ENCODE measurements at places on chromosomes 12 and 14.
A peak's percentile ranks its signal among the peaks of the same experiment; 100 is the strongest.

DNA sequence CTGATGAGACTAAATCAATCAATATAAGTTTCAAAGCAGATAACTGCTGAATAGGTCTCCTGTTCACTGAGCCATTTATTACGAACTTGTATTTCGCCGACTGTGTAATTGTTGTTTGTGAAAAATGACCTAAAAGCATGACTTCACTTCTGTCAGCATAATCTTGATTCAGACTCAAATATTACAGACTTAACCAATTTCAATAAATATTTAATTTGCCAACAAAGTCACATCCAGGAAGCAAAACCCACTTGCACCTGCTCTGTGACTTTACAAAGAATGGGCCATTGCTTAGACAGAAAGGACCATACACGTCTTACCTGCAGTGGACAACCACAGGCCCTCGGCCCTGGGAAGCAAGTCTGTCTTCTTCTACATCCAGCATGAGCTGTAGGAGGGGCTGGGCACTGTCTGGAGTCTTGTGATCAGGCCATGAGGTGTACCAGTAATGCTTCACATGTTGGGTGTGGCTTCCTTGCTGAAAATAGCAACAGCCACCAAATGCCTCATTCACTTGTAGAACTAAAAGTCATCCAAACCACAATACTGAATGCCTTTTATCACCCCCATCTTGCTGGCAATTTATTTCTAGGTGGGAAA, 23.5 kb upstream of the PTPRB start:
- DNase-seq: peak; percentile 77

GRCh38 chr14:99212646-99213045, 59.4 kb downstream of the BCL11B start:
- DNase-seq: no peak

DNA sequence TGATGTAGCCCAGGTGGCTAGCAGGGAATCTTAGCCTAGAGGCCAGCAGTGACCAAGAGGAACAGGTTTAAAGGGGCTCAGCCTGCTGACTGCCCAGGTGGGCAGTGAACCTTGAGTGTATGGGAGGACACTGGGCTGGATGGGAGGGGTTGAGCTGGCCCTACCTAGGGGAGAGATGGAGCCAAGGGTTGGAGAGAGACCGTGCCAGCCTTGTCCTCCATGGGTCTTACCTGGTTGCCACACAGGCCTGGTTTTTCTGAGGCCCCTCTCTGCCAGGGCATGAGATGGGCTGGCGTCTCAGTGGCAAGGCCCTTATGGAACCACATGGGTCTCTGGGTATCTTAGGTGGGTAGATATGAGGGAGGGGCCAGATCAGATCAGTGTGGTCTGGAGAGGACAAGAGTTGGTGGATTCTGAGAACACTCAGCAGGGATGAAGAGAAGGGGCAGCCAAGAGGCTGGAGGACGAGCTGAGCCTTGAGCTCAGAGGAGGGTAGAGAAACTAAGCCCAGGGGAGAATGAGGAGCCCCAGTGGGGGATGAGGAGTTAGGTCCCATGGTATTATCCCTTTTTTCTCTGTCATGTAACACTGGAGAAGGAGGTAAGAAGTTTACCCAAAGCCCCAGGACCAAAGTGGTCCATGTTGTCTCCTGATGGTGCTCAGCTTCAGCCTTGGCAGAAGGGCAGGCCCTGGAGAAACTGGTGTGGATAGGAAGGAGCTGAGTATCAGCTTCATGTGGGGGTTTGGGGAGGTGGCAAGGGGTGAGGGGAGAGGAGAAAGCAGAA, 3.7 kb downstream of the GZMB start:
- no peak for DNase-seq

GRCh38 chr12:121523741-121524140, 57.1 kb downstream of the KDM2B start:
- DNase-seq: no peak

DNA sequence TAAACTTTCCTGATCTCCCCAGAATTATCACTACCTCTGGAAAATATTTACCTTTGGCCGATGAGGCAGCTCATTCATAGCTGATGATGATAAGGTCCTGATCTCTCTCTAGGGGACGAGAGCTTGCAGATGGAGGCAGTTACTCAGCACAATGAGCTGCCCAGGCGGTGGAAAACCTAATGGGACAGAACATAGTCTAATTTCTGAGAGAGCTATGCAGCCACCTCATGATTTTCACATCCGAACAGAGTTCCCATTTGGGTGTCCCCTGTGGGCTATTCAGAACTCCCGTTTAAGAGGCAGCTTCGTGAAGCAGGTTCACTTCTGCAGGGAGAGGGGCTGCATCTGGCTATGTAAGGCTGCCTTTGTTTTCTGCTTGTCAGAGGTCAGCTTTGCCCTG, 724.6 kb upstream of the TMEM132C start:
- no peak for DNase-seq

DNA sequence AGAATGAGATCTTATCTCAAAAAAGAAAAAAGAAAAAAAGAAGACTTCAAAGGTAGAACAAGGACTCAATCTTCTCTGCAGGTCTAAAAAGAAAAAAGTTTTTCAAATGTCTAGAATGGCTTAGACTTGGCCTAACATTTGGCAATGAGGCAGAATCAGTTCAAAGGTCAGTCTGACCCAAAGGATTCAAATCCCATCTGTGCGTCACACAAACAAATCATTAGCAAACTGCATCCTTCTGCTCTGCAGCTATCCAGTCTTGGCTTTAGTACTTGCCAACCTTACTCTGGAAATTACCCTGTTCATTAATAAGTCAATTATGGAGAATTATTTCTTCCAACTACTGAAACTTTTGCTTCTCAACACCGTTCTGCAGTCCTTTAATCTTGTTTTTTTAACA, 3.1 kb downstream of the YAF2 start:
- DNase-seq: no peak

DNA sequence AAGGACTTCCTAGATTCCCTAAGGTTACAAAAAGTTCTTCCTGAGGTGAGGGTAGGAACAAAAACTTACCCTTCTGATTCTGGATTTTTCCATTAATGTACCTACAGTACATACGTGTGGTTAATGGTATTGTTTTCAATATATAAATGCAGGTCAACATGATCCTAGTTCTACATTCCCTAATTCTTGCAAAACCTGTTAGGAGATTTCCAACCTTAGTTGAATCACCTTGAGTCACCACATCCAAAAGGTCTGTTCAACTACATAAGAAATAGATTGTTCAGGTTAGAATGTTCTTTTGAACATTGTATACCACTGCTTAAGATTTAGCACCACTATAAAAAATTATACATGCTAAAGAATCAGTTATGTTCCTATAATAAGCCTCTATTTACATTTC, 118.9 kb downstream of the GARIN6 start:
- DNase-seq: no peak

DNA sequence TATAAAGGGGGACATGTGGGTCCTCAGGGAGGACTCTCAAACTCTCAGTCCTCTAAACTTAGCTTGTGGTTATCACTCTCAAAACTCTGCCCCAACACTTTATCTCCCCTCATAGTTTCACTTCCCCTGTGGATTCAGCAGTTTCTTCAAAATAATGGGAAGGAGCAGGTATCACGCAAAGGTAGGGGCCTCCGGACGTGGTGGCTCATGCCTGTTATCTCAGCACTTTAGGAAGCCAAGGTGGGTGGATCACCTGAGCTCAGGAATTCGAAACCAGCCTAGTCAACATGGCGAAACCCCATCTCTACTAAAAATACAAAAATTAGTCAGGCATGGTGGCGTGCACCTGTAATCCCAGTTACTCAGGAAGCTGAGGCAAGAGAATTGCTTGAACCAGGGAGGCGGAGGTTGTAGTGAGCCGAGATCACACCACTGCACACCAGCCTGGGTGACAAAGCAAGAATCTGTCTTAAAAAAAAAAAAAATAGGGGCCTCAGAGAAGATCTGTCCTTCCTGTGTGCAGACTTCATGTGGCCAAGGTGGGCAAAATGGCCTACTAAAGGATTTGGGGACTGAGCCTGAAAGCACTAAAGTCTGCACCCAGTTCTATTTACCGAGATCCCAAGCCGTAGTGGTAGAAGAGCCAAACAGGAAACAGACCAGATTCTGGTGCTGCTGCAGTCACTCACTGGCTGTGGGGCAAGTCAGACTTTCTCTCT, 6.4 kb downstream of the ITGB7 start:
- peak; percentile 98 for DNase-seq

DNA sequence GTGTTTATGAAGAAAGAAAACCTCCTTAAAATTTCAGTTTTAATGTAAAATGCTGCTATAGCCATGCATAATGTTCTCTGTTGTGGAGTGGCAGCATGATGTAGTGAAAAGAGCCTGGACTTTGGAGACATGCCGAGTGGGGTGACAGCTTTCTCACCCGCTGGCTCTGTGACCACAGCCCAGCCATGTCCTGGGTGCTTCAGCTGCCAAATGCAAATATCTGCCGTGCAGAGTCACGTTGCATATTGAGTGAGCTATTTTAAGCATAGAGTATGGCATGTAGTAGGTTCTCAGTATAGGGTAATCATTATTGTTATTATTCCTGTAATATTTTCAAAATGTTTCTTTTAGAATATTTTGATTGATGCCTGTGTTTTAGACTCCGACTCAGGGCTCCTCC, 15.5 kb upstream of the TCTN2 start:
- no peak for DNase-seq

DNA sequence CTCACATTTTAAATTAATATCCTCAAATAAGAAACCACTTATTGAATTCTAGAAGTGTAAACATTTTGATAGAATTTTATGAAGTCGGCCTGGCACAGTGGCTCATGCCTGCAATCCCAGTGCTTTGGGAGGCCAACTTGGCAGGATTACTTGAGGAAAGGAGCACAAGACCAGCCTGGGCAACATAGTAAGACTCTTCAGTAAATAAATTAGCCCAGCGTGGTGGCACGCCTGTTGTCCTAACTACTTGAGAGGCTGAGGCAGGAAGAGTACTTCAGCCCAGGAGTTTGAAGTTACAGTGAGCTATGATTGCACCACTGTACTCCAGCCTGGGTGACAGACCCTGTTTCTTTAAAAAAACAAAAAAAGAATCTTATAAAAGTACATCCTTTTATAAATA, 8.9 kb upstream of the ZNF410 start:
- no peak for DNase-seq

- no peak for DNase-seq
These were observed 1.2 kb upstream of the CSAD start for GRCh38 chr12:53181935-53182334.

DNA sequence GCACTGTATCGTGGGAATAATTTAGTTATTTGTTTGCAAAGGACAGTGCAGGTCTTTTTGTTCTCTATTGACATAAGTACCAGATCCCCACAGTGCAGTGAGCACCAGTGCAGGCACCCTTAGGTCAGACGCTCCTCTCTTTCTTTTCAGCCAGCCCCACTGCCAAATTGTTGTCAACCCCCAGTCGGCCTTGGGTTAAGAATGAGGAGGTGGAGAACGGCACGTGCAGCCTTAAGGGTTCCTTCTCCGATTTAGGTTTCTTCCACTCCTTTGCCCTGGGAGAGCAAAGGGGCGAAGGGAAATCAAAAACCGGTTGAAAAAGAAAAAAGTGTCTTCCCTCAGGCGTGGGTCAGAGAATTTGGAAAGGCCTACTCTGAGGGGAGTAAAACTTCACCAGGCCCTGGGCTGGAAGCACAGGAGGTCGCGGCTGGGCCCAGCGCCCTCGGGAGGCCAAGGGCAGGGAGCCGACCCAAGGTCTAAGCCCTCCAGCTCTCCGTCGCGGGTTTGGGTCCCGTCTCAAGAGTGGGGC, 4.3 kb downstream of the PAX9 start:
- no peak for DNase-seq

DNA sequence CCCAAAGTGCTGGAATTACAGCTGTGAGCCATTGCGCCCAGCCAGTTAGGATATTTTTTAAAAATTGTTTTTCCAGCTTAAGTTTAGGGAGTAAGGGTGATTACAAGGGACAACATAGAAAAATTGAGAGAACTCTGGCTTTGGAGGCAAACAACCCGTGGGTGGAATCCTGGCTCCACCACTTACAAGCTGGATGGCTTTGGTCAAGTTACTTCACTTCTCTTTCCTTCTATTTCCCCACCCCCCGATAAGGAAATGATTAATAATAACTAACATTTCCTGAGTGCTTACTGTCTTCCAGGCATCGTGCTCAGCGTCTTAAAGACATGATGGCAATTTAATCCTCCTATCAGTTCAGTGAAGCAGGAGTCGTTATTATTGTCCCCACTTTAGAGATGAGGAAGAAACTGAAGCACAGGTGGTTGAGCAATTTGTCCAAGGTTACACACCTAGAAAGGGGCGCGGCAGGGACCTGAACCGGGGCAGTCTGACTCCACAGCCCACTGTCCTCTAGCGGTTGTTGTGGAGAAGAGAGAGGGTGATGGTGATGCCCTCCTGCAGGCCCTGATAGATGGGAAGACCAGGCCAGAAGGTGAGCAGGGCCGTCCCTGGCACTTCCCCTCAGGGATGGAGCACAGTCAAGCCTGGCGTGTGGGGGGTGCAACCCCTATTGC, 16.7 kb upstream of the FAIM2 start:
- DNase-seq: no peak

GRCh38 chr14:67650694-67651093, 23.7 kb downstream of the VTI1B start:
- no peak for DNase-seq

- no peak for DNase-seq
These were observed 40.7 kb upstream of the MTERF2 start for GRCh38 chr12:107027636-107028053.

DNA sequence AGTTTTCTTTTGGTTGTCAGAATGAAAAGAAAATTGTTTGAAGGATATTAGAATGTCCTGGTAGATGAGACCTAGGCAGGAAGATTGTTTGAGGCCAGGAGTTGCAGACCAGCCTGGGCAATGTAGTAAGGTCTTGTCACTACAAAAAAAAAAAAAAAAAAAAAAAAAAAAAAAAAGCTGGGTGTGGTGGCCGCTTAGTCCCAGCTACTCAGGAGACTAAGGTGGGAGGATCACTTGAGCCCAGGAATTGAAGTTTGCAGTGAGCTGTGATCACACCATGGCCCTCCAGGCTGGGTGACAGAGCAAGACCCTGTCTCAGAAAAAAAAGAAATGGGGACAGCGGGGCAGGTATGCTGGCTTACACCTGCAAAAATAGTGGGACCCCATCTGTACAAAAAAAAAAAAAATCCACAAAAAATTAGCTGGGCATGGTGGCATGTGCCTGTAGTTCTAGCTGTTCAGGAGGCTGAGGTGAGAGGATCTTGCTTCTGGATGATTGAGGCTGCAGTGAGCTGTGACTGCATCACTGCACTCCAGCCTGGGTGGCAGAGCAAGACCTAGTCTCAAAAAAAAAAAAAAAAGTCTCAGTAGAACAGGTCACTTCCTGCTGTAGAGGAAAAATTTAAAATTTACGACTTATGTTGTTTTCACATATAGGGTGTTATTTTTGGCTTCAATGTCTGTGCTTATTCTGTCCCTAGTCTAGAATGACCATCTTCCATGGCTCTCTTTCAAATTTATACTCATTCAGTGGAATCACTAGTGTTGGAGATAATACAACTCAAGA, 70.7 kb downstream of the PPHLN1 start:
- DNase-seq: no peak

GRCh38 chr14:103343164-103343879, 9.3 kb downstream of the EIF5 start:
- DNase-seq: no peak
